Activated T-cell treated with anti-CD3 and anti-CD28 coated beads, Interleukin-2, amount 50 U/mL, for 72 hours (primary cell): ENCODE measurements at places on chromosomes 7 and 10.

GRCh38 chr7:47389171-47389922 is 192.6 kb downstream of the TNS3 start:
- no peak for DNase-seq

DNA sequence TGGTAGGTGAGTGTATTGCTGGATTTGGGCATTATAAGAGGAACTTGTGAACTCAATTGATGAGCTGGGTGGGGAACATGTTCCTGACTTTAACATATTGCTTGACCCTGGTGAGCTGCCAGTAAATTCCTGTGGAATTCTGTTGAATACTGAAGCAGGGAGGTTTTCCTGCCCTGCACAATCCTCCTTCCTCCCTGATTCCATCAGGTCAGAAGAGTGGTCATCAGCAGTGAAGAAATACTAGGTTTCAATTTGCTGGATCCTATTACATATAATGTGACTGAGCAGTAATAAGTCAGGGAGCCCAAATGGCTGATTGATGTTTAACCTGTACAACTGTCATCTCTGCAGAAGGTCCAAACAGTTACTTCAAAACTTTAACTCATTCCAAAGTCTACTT is 581.2 kb downstream of the SUGCT start:
- DNase-seq = no peak

DNA sequence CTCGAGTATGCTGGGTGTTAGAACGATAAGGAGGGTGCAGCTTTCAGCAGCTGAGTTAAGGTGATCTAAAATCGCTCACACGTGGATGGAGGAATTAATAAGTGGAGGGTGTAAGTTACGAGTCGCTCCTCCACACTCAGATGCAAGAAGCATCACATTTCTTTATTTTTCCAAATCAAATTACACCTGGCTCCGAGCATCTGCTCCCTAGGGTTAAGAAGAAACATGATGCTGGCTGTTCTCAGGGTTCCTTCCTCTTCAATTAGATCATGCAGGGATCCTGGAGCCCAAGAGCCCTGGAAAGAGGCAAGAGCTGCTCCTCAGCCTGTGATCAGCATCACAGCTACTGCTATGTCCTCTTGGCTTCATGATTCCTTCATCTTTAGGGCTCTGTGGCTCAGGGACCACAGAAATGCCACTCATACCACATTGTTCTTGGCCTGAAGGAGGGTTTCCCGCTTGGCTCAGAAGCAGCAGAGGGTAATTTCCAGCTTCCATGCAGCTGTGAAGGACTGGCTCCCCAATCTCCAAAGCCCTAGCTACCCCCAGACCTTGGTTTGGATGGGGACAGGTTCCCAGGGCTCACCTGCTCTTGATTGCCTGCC is 235.9 kb upstream of the ZNF32 start:
- DNase-seq = no peak

DNA sequence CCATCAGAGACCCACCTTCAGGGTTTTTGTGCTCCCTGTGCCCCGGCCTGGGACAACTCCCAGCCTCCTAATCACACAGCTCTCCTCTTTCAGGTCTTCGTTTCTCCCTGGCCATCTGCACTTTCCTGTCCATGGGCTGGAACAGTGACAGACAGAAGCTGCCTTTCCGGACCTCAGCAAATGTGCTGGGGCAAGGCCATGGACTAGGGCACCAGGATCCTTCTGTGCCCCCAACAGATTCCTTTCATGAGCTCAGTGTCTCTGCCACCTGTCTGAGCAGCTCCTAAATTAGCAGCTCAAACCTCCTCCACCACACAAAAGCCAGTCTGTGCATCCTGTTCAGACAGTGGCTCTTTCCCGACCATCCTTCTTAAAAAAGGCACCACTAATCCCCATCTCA is 41.9 kb upstream of the FRMD4A start:
- DNase-seq = no peak

GRCh38 chr7:95845007-95845406 is 72.7 kb downstream of the DYNC1I1 start:
- DNase-seq = no peak

GRCh38 chr10:61215246-61215645 is 237.9 kb downstream of the TMEM26 start:
- no peak for DNase-seq

DNA sequence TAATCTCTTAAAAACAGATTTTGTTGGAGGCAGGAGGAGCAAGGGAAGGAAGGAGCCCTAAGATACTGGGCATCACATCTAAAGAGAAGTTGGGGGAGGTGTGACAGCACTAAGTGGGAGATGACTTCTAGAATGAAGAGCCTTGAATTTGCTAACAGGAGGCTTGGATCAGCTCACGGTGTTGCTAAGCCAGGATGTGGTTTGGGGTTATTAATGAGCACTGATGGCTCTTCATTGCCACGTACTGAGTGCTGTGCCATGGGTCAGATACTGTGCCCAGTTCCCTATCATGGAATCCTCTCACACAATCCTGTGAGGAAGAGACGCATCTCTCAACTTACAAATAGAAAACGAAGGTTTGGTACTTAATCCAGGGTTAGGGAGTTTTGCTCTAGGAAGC is 78.5 kb downstream of the C7orf25 start:
- no peak for DNase-seq

GRCh38 chr7:2530071-2530987 is 10.8 kb downstream of the LFNG start:
- DNase-seq = peak; percentile 80
